ENCODE measurements at places on chromosomes 2 and 18.

GRCh38 chr18:3485153-3486149 is 35.5 kb downstream of the TGIF1 start:
- DNase-seq: no peak

DNA sequence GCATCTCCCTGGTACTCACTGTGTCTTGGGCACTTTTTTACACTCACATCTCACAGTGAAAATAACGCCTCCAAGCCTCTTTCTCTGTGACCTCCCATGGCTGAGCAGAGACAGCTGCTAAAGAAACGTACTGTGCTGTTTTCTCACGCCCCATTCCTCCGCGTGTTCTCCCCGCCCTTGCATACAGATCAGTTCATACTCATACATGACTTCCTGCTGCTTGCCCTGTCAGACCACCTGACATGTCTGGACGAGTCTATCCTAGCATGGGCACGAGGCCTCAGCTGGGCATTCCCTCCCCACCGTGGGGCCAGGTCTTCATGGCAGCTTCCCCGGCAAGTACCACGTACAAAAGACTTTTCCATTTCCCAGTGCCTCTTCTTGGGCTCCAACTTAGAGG is 21.2 kb upstream of the IL1A start:
- DNase-seq: no peak

DNA sequence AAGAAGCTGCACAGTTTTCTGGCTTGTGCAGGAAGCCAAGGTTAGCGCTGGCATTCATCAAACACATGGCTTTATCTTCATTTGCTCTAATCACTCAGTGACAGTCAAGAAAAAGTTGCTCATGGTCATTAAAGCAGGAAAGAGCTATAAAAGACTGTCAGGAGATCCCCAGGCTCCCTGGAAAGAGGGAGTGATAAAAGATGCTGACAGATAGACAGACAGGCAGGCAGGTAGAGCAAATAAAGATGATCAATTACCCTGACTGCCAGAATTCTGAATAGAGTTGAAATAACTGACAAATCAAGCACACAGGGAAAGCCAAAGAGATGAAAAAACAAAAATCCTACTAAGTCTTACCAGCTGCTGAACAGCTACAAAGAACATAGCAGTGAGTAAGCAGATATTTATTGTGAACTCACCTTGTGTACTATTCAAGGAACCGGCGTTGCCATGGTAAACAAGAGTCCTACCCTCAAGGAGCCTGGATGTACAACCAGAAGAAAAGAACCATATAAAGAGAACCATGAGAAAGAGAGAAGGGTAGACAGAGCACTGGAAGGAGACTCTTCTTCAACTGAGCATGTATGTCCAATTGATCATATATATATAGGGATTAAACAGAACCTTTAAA is 68.0 kb downstream of the RNF152 start:
- DNase-seq: no peak

- no peak for DNase-seq
Measured at GRCh38 chr2:213057977-213058376, 93.4 kb downstream of the IKZF2 start.

- no peak for DNase-seq
Measured at GRCh38 chr2:153462338-153462859, 16.2 kb downstream of the RPRM start.

- DNase-seq: no peak
Measured at GRCh38 chr2:198045227-198045626, 240.8 kb downstream of the PLCL1 start.

GRCh38 chr2:239934571-239935171 is 90.5 kb downstream of the NDUFA10 start:
- DNase-seq: peak; percentile 55

GRCh38 chr2:154640000-154640399 is 58.5 kb upstream of the KCNJ3 start:
- no peak for DNase-seq

- DNase-seq: no peak
Measured at GRCh38 chr2:183244300-183244844, 120.1 kb downstream of the NUP35 start.

GRCh38 chr2:239263231-239263630 is 137.6 kb downstream of the HDAC4 start:
- DNase-seq: no peak

- no peak for DNase-seq
Measured at GRCh38 chr18:10116574-10116973, 202.8 kb downstream of the VAPA start.

DNA sequence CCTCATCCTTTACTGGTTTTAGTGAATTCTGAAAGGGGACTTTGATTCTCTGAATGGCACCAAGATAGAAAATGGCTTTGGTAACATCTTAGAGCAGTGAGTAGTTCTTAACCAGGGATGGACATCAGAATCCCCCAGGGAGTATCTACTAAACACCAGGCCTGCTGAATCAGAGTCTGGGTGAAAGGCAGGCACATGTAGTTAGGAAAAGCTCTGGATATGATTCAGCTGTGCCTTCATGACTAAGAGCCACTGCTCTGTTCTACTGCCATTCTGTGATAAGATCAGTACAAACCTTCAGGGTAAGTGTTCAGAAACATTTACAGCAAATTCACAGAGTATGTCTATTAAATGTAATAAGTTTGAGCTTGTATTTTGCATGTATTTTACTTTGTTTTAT is 46.2 kb upstream of the B3GNT2 start:
- DNase-seq: no peak

DNA sequence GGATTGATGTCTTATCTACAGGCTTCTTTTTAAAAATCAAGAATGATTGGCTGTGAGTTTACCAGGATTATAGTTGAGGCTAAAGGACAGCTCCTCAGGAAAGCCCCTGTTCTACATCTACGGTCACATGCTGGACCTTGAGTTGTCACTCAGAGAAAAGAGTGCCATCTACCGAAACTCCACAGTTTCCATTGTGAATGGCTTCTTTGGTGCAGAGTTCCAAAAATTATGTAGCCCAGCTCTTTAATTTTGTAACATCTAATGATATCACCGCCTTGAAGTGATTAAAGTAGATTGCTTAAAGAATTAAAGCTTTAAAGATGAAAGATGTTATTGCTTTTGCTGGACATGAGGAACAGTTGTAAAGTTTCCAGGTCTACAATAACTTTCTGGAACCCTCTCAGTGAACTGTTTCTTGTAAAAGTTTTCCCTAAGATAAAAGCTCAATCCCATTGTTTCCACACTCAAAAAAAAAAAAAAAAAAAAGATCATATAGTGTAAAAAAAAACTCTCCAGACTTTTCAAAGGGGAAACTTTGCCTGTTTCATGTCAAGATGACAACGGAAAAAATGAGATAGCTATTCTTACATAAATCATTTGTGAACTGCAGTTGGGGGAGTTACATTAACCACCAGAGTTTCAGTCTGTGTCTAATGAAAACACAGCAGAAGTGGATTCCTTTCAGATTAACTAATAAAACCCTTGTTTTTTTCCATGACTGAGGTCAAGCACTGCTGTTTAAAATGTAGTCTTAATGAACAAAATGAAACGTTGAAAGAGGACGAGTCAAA is 4.3 kb downstream of the COL3A1 start:
- DNase-seq: no peak

DNA sequence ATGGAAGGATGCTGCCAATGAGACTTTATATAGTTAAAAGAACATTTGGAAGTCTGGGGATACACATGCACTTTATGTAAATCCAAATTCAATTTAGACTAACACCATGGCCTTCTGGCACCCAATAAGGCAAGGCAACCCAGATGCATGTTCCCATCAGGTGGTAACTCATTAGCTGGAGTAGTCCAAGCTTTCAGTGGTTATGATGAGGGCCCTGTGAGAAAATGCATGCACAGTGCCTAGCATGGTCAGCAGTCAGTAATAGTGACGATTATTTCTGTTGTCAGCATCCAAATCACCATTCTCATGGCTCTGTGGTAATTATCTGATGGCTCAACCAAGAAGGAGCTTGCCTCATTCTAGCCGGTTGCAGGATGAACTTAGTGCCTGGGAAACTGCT is 70.3 kb upstream of the CTLA4 start:
- DNase-seq: no peak

- DNase-seq: no peak
Measured at GRCh38 chr2:120231564-120231973, 8.4 kb upstream of the TMEM185B start.

- DNase-seq: no peak
Measured at GRCh38 chr18:45168866-45169600, 446.2 kb upstream of the SLC14A2 start.

- DNase-seq: no peak
Measured at GRCh38 chr2:108604196-108604595, 69.9 kb downstream of the LIMS1 start.

GRCh38 chr2:141137122-141137693 is 993.6 kb downstream of the LRP1B start:
- DNase-seq: no peak

GRCh38 chr2:98869272-98869641 is 66.8 kb downstream of the CRACDL start:
- no peak for DNase-seq

DNA sequence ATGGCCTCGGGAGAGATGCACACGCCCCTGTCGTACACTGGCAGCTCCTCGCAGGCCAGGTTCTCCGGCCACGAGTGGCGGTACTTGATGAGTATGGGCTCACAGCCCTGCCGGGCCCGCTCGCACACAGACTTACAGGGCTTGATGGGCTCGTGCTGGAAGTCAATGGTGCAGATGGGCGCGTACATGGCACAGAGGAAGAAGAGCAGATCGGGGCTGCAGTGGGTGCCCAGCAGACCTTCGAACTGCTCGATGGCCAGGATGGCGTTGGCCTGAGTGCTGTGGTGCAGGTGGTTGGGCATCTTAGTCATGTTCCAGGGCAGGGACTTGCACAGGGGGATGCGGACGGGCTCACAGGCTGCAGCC is 359 bp downstream of the FRZB start:
- DNase-seq: peak; percentile 79

DNA sequence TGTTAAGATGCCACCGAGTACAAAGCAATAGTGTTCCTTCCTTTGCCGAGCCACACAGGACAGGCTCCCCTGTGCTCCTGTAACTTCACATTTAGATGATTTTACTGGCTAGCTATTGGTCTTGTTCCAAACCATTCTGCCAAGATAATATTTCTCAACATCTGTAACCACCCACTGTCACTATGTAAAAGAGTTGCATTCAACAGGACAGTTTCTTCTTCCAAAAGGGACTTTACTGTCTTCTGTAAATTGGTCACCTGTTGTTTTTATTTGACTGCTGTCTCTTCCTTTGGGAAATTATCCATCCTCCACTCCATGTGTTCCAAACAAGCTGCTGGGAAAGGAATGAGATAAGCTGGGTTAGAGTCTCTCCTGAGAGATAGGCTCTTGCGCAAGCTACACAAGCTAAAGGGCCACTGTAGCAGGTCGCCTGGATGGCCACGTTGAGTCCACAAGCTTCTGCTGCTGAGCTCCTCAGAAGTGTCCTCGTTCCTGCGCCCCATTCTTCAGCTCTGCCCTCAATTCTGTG is 14.4 kb upstream of the BZW1 start:
- no peak for DNase-seq

- no peak for DNase-seq
Measured at GRCh38 chr2:25614711-25615110, 58.7 kb downstream of the DTNB start.

DNA sequence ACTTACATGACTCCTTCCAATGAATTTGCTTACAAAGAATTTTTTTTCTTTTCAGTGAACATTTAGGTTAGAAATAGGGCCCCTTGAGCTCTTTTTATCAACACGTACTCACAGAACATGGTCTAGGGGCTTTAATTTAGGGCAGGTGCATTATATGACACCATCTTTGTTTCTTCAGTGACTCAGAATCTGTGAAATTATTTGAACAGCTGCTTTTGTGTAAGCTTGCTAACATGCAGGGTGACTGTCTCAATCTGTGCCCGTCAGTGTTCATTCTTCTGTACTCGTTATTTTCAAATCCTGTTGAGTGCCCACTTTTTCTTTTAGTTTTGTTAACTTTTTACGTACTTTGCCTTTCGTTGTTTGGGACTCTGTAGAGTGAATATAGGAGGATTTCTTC is 52.8 kb upstream of the CABYR start:
- no peak for DNase-seq

DNA sequence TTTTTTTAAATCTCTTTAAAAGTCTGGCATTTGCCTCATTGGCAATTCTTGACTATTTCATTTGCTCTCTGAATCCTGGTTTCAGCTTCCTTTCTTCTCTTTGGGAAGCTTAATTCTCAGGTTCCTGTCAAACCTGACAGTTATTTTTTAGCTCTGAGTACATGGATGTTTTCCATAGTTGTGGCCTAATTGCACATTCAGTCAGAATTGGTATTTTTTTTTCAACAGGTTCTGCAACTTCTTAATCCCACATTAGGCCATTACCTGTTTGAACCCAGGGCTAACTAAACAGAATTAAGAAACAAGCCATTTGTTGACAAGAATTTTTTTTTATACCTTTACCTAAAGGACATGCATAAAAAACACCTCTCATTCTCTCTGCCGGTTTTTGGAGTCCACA is 338.8 kb downstream of the SETBP1 start:
- no peak for DNase-seq

DNA sequence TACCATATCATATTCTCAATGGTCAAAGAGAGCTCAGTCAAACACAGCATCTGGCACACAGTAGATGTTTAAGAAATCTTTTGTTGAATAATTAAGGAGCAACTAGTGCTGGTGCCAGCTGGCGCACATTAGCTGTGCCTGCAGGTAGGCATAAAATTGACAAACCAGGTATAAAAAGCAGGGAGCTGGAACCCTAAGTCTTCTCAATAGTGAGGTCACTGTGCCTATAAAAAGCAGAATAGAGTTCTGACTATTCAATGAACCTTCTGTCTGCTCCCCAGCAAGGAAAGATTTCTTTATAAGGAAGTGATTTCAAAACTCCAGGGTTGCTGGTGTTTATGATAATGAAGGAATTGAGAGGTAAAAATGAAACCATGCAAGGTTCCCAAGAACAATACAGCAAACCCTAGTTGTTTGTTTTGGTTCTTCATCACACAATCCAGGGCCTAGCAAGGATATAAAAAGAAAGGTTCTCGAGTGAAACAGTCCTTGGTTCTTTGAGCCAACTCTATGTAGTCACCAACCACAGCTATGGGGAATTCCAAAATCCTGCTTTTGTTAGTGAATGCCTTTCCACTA is 76.1 kb downstream of the THADA start:
- no peak for DNase-seq

DNA sequence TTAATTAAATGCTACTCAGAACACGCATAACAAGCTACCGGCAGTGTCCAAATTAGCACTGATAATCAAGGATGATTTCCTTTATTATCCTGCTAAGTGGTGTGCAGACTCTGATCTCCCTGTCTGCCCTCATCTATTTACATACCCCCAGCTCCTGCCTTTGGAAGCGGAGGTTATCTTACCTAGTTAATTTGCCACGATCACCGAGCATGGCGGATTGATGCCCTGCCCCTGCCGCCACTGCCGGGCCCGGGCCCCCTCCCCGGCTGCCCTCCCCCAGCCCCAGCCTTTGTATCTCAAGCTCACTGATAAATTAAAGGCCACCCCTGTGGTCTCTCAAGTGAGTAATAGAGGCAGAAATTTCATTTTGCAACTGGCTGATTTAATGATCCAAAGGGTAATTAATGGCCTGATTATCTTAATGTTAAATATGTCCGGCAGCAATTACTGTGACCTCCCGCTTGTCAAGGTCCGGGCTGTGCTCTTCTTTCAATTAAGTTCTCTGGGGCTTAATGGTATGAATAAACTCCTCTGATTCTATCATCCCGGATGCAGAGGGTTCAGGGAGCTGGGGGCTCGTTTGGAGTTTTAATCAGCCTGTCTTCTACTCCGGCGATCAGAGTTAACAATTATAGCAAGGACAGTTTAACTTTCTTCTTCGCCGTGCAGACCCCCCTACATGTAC is 113.4 kb downstream of the GBX2 start:
- no peak for DNase-seq

- no peak for DNase-seq
Measured at GRCh38 chr2:200104015-200104414, 148.6 kb downstream of the MAIP1 start.

- DNase-seq: no peak
Measured at GRCh38 chr2:178825183-178825582, 18.0 kb upstream of the TTN start.
